Neuronal stem cell (in vitro differentiated cells): ENCODE measurements at places on chromosomes 2 and 18.

- no peak for DNase-seq
Measured at GRCh38 chr2:10141736-10142639, 19.4 kb downstream of the RRM2 start.

DNA sequence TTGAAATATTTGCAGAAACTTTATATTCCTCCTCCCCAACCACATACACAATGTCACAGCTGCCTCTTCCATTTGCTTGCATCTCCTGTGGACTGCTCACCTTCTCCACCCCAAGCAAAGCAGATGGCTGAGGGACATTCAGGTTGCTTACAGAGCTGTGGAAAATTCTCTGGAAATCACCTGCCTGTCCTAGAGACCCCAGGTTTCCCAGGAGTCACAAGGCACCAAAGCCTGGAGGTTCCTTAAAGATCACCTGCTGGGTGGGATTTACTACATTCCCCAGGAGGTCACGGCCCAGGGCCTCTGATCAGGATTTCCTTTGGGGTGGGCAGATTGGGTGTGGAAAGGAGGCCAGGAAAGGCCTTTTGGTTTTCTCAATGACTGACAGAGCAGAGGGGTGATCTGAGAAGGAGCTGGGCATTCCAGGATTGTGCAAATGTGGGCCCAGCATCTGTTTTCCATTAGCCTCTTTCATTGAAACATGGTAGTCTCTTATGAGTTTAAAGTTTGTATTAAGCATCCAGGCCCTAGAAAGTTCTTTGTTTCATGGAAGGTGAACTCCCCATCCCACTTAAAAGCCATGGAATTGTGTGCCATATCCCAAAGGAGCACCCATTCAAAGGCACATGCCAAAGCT, 410.7 kb upstream of the TNP1 start:
- DNase-seq: no peak

GRCh38 chr2:60890393-60890707, 9.0 kb downstream of the REL start:
- DNase-seq: no peak

DNA sequence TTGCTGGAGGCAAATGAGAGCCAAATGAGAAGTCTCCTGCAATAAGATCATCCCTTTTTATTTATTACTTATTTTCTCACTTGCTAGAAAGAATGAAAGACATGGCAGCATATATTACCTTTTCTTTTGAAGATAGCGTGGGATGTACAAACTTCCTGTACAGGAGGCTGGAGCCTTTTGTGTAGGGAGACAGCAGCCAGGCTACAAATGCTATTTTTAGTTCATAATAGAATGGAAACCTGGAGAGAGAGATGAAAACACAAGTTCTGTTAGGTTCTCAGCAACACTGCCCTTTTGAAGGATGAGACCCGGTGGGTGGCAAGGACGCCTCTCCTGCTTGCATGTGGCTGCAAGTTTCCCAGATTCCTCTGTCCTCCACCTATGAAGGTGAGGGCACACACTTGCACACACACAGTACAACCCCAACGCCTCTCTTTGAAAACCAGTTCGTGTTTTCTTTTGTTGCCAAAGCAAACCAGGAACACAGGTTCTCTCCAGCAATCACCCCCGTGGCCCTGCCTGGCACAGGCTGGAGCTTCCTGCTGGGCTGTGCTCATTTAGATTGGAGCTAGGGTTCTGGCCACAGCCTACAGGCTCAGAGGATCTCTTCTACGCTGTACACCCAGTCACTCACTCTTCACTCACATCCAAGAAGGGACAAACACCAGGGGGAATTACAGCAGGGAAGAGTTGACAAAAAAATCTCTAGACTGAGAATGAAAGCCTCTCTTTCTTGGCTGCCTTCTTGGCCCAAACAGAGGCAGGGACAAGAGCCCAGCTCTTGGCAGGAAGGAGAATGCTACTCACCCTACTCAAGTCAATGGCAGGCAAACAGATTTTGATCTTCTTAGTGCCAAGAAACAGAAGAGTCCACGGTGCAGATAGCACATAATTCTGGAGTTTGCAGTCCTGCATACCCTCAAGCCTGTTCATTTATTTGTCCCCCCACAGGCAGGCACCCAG, 55.6 kb downstream of the MRPL35 start:
- no peak for DNase-seq

- DNase-seq: no peak
Measured at GRCh38 chr2:230957756-230958391, 32.8 kb upstream of the GPR55 start.

DNA sequence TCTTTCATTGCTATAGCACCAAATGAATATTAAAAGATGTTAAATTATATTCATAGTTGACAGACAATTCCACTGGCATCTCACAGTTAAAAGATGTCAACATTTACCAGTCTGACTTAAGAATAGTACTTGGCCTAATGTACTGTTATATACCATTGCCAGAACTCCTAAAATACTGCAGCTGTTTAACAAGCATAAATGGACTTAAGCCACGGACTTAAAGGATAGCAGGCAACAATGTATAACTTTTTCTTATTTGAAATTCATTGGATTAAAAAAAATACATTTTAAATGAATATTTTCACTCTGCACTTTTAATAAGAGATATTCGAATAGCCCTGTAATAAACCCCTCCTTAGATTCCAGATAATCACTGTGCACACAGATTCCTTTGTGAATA, 3.8 kb downstream of the TCF4 start:
- no peak for DNase-seq

DNA sequence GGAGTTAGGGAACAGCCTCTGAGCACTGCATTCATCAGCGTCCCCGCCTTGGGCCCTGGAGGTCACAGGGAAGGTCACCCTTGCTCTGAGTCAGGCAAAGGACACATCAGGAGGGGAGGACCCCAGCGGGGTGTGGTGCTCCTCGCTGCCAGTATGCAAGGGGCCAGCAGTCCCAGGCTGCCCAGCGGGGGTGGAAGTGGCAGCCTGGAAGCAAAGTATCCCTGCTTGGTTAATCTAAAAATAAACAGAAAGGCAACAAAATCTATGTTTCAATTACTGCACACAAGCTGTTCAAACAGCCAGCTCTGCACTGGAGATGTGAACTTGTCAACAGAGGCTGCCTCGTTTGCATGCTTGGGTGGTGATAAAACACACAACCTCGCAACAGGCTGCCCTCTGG, 164.1 kb downstream of the KLHL29 start:
- DNase-seq: no peak

DNA sequence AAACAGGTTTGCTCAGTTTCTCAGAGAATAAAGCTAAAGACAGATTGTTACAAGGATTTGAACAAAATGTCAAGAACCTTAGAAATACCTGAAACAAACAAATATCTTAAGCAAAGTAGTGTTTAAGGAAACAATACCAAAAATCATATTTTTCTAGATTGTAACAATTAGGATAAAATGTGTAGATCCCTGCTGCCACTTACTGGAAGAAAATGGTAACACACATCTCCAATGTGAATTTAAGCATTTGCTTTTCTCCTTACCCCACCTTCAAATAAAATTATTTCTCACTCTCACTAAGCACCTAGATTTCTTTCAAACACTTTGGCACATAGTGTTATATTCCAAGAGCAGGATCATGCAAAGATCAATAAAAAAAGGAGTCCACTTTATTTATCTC, 34.9 kb downstream of the SUCLG1 start:
- DNase-seq: no peak

DNA sequence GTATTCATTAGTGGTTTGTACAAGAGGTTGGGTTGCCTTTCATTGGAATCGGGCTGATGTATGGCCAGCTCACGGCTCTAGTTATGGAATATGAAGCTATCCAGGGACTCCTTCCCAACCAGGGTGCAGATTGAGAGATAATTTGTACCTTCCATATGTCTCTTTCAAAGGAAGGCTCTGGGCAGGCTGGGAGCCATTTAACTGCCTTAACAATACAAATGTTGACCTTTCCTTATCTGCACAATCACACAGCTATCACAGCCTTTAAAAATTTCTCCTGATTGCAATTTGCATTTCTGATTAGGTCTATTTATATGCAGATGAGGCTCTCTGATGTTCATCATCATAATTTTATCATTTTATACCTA, 58.7 kb downstream of the MYO3B start:
- no peak for DNase-seq

- no peak for DNase-seq
Measured at GRCh38 chr2:158990397-158991214, 22.2 kb downstream of the TANC1 start.

GRCh38 chr2:27701676-27702075, 38.0 kb downstream of the SLC4A1AP start:
- DNase-seq: no peak

GRCh38 chr2:163553601-163554000, 182.2 kb downstream of the FIGN start:
- no peak for DNase-seq

DNA sequence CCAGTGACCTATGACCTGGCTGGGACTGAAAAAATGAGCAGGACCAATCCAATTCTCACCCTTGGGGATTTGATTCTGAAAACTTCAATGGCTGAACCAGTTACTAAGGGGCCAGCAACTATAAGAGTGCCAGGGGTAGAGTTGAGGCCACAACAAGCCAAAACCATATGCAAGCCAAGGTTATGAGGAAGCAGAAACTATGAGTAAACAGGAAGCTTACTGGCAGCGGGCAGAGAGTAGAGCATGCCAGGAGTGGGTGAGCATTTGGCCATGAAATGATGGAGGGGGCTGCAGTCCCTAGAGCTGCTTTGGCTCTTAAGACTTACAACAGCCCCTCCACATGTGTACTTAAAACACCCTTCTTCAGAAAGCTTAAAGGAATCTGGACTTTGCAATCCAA, 82.4 kb downstream of the RBMS1 start:
- no peak for DNase-seq

DNA sequence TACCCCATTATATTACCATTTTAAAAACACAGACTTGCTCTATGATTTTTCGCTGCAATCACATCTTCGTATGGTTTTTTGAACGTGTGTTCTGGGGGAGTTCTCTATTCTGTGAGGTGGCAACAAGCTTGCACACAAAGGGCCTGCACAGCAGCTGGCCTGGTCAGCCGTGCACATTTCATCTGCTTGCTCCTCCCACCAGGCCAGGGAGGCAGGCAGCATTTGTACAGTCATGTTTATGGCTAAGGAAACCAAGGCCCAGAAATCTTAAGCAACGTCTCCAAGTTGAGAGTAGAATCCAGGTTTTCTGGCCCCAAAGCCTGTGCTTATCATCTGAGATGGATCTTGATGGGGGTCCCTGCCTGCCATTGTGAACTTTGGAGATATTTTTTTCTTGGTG, 106.4 kb upstream of the SMIM21 start:
- DNase-seq: no peak

GRCh38 chr2:195458936-195459335, 198.1 kb upstream of the SLC39A10 start:
- DNase-seq: no peak

DNA sequence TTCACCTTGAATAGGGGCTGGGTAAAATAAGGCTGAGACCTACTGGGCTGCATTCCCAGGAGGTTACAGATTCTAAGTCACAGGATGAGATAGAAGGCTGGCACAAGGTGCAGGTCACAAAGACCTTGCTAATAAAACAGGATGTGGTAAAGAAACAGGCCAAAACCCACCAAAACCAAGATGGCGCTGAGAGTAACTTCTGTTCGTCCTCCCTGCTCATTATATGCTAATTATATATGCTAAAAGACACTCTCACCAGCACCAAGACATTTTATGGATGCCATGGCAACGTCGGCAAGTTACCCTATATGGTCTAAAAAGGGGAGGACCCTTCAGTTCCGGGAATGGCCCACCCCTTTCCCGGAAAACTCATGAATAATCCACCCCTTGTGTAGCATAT, 711.5 kb upstream of the KLHL29 start:
- DNase-seq: no peak

- no peak for DNase-seq
Measured at GRCh38 chr2:126849991-126850535, 48.6 kb upstream of the TEX51 start.

- DNase-seq: no peak
Measured at GRCh38 chr18:46917803-46918600, 600 bp downstream of the KATNAL2 start.

DNA sequence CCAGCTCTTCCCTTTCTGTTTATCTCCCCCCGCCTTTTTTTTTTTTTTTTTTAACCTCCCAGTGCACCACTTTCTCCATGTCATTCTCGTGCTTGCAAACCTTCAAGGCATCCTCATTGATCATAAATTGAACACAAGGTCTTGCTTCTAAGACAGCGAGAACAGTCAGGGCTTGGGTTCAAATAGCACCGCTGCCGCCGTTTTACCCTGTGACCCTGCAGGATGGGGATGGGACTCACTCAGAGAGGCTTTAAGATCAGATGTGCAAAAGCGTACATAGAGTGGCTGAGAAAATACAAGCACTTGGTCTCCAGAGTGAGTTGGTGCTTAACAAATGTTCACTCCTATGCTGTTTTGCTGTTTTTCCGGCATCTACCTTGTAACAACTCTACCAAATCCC, 93.6 kb downstream of the TCF7L1 start:
- no peak for DNase-seq

DNA sequence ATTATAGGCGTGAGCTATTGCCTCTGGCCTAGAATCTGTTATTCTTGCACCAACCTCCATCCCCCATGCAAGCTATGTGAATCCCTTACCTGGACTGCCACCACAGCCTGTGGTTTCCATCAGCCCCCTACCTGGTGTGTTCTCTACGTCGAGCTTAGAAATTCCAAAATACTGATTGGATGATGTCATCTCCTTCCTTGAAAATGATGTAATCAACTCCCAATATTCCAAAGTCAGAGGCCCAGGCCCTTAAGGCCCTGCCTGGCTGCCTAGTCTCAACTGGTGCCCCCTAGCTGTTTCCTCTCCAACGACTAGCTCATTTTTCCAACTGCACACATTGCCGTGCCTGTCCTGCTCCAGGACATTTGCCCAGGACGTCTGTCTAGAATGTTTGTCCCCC, 41.3 kb upstream of the GBX2 start:
- DNase-seq: no peak

DNA sequence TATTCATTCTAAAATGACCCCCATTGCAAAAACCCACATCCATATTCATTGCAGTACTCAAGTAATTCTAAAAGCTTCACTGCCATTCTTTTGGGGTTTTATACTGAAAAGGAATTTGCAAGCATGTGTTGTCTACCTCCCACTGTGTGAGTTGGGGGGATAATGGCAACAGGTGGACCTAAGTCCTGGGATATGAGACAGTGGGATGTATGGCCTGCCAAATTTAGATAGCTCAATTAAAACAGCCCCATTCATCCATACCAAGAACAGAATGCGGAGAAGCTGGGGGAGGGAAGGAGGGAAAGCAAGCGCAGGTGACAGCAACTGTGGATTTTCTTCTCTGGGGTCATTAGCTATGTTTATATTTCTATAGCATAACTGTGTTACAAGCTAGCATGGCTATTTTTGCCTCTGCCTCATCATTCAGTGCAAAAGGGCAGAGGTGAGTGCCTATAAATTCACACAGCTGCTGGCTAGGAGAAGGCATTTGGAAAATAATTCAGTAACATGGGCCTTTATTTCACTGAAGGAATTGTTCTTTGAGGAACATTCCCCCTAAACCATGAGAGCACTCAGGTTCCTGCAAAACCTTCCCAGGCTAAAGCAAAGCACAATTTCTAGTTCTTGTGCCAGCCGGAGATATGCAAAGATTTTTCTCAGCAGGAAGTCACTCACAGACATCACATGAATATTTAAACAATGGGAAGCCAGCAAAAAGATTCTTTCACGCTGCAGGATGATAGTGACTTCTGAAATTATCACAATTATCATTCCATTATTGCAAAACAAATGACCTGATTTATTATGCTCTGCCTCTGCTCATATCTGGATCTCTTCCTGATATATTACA, 393.9 kb upstream of the ACVR2A start:
- no peak for DNase-seq
